ENCODE measurements at places on chromosomes 2 and 18.

DNA sequence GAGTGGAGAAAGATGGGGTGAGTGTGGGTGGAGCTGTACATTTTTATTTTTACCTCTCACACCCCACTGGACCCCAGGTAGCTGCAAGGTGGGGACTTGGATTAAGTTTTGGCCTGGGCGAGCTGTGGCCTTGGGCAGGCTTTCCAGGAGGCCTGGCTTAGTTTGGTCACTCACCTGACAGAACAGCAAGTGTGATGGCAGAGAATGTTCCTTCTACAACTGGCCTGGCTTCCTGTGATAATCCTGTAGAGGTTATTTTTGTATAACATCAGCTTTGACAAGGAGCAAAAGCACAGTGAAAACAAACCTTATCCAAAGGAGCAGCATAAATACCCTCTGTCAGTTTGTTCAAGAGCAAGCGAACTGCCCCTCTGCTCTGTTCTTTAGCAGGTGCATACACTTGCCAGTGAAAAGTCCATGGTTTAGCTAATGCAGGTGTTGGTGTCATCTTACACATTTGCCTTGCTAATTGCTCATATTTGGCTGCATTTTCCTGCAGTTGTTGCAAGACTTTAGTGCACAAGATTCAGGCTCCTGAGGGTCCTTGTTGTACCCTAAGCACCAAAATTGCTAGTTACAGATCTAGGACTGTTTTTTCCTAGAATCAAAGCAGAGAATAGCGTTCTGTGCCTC lies 6.3 kb downstream of the THNSL2 start:
- DNase-seq: no peak

GRCh38 chr2:3461801-3462492 lies 57.4 kb downstream of the ADI1 start:
- DNase-seq: peak; percentile 11

- DNase-seq: peak; percentile 86
Observed at GRCh38 chr18:23401400-23402347, 51.4 kb upstream of the RIOK3 start.

GRCh38 chr2:24163601-24164000 lies 11.3 kb upstream of the FAM228A start:
- no peak for DNase-seq

DNA sequence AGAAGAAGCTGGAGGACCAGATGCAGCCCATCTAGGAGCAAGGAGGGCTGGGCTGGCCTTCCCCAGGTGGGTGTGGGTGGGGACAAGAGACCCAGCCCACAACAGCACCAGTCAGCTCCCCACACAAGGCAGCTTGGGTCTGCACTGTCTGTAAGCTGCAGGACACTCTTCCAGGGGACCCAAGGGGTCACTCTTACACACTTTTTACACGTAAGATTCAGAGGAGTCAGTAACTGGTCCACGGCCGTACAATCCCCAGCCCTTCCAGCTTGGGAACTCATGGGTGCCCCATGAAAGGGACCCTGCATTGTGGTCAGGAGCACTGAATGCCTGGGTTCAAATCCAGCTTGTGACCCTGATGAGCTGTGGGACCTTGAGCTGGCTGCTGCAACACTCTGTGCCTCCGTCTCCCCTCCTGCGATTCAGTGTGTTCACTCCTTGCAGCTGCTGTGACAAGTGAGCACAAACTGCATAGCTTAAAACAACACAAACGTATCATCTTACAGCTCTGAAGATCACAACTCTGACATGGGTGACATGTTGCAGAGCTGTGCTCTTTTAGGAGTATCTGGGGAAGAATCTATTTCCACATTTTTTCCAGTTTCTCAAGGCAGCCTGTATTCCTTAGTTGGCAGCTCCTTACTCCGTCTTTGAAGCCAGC lies 11.1 kb upstream of the SLC66A3 start:
- DNase-seq: no peak

- DNase-seq: no peak
Observed at GRCh38 chr2:128366713-128367511, 48.2 kb upstream of the HS6ST1 start.

DNA sequence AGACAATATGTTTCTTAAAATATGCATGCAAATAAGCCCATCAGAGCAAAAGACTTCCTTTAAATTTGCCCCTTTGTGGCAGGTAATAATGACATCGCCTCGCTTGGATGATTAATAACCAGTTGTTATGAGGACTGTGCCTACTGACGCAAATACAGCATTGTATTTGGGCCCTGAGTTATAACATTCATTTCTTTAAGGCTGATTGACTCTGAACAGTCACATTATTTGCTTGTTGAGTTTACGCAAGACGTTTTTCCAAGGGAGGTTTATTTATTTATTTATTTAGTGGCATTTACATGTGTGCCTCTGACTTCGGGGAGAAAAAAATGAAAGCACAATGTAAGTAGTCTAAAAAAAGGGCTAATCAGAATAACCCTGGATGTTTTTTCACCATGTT lies 88.3 kb downstream of the SLC8A1 start:
- no peak for DNase-seq

GRCh38 chr2:234596696-234597575 lies 100.1 kb upstream of the ARL4C start:
- DNase-seq: no peak

GRCh38 chr2:159000072-159000471 lies 31.6 kb downstream of the TANC1 start:
- DNase-seq: no peak

DNA sequence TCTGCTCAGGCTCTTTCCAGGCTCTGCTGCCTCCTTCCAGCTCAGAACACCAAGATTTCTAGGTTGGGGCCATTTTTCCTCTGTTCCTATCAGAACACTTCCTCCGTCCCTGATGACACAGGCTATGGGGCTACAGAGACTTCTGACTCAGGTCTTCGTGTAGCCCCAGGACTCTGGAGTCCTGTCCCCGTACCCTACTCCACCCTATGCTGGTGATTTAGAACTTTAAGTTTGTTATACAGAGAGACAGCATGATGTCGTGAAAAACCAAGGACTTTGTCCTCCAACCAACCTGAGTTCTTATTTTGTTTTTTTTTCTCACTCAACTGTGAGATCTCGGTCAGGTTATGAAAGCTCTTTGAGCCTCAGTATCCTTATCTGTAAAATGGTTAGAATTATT lies 78.7 kb downstream of the HS1BP3 start:
- DNase-seq: no peak

- DNase-seq: no peak
Observed at GRCh38 chr2:106977717-106978116, 91.8 kb upstream of the ST6GAL2 start.

GRCh38 chr2:58032016-58032763 lies 14.4 kb upstream of the VRK2 start:
- no peak for DNase-seq

DNA sequence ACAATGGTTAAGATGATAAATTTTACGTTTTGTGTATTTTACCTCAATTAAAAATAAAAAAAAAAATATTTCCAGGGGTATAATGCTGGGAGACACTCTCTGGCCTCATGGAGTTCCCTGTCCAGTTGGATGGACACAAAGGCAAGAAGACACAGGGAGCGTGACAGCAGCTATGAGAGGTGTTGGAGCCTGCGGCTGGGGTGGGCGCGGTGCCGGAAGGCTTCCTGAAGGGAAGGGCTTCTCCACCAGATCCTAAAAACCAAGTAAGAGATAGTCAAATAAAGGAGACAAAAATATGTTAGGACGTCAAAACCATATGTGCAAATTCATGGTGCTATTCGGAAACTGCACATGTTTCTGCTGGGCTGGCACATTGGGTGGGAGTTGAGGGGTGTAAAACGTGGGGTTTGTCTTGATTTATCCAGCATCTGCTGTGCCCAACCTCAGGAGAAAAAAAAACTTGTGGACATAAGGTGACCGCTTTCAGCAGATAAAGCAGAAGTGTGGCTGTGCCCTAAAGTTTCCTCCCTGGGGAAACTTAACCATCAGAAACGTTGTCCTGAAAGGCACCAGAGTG lies 467.6 kb downstream of the RNF144A start:
- DNase-seq: no peak
